Bronchial epithelial cell (primary cell): ENCODE measurements at places on chromosomes 4 and X.

DNA sequence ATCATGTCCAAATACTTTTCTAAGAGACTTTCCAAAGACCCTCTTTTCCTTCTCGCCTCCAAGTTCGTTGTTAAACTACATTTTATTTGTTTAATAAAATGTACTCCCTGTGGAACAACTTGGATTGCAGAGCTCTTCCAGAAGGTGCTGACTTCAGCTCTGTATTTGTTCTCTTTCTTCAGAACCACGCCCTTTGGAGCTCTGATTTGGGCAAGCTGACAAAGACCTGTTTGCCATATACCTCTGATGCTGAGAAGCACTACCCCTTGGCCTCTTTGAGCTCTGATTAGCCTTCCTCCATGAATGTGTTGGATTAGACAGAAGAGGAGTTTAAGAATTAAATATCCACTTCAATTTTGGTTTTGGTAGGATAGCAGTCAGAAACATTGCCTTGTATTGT lies 815.1 kb upstream of the POU3F4 start:
- DNase-seq: no peak

GRCh38 chrX:53711436-53711835 lies 24.9 kb upstream of the HUWE1 start:
- DNase-seq: no peak

GRCh38 chr4:119299741-119300100 lies 22.2 kb downstream of the FABP2 start:
- DNase-seq: no peak

- DNase-seq: no peak
Observed at GRCh38 chr4:134955059-134955458, 753.5 kb upstream of the PABPC4L start.

- DNase-seq: no peak
Observed at GRCh38 chr4:41575665-41576064, 37.7 kb downstream of the LIMCH1 start.

- DNase-seq: peak; percentile 17
Observed at GRCh38 chrX:25003066-25003849, 12.5 kb downstream of the ARX start.

DNA sequence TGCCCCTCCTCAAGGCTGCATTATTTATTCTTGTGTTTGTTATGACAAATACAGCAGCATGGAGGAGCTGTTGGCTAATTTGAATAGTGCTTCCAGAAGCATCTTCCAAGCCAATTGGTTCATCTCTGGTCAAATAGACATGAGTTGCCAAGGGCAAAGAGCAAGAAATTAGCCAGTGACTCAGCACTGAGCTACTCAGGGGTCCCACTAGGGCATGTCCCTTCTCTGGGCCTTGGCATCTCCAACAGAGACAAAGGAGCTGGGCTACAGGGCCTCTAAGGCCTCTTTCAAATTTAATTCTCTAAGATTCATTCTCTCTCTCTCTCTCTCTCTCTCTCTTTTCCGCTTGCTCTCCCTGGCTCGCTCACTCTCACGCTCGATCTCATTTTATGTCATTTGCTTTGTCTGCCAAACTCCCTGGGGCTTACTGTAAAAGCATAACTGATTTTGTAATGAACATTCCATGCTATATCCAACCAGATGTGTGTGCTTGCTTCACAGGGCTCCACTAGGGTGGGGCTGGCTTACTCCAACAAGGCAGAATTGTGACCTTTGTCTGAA lies 86.7 kb upstream of the MAGEA4 start:
- DNase-seq: peak; percentile 35

GRCh38 chrX:66633541-66633940 lies 5.3 kb downstream of the EDA2R start:
- peak; percentile 78 for DNase-seq

DNA sequence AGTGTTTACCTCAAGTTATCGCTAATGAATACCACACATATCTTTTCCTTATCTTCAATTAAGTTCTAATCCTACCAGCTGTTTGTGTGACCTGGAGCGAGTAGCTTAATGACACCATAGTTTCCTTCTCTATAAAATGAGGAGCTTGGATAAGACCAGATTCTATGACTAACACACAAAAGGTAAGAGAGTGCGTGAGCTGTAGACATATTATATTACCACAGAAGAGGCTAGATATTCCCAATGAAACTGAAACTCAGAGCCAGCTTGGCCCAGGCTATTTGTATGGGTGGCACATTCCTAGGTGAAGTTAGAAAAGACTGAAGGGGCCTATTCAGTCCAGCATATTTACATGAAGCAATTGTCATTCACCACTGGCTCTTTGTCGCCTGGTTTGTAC lies 30.2 kb downstream of the ASB5 start:
- DNase-seq: peak; percentile 76

- DNase-seq: peak; percentile 41
Observed at GRCh38 chrX:50456712-50457484, 13.7 kb downstream of the DGKK start.

GRCh38 chr4:143358923-143359643 lies 22.4 kb downstream of the GAB1 start:
- DNase-seq: peak; percentile 94

DNA sequence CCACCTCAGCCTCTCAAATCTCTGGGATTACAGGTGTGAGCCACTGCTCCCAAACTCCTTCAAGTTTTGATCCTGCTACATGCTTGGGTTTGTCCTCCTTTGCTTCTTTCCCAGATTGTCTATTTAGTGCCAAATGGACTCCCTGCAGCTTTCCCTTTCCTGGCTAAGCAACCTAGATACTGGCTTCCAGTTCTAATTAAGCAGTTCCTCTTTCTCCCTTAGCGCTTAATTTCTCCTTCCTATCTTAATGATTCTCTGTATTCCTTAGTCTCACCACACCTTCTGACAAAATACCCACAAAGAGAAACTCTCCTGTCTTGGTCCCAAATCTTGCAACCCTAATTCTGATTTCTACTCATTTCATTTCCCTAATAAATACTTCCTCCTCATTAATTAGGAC lies 7.8 kb downstream of the RXFP1 start:
- DNase-seq: no peak
